ENCODE measurements at places on chromosomes 11 and 22.
A peak's percentile ranks its signal among the peaks of the same experiment; 100 is the strongest.

DNA sequence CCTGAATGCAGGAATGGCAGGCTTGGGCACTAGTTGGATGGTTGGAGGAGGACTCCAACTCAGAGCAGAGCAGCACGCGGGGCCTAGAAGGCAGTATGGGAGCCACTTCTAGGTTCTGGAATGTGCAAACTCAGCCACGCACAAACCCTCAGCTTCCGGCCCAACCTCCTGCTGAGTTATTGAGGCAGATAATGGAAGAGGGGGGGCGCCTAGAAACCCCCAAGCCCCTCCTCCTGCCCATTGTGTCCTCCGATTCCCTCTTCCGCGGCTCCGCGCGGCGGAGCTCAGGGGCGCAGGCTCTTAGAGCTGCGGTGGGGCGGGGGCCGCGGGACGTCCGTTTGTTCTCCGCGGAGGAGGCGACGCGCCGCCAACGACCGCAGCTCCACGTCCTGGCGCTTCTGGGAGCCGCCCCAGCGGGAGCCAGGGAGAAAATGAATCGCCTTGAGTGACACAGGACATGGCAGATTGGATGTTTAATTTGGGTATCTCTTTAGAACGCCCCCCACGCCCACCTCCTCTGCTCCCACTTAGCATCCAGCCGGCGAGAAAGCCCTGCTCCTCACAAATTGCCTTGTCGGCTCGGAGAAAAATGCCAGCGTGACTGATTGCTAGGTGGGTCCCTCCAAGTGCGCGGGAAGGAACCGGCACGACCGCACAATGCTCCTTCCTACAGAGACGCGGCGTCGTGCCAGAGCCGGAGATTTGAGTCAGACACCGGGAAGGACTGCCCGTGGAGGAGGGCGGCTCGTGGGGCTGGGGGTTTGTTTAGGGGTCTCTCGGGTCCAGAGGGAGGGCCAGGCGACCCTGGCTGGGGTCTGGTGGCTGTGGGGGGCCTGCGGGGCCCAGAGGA lies 144.6 kb downstream of the NECTIN1 start:
- no peak for DNase-seq

- no peak for DNase-seq
These were observed 866 bp downstream of the GP1BB start for GRCh38 chr22:19723983-19724827.

DNA sequence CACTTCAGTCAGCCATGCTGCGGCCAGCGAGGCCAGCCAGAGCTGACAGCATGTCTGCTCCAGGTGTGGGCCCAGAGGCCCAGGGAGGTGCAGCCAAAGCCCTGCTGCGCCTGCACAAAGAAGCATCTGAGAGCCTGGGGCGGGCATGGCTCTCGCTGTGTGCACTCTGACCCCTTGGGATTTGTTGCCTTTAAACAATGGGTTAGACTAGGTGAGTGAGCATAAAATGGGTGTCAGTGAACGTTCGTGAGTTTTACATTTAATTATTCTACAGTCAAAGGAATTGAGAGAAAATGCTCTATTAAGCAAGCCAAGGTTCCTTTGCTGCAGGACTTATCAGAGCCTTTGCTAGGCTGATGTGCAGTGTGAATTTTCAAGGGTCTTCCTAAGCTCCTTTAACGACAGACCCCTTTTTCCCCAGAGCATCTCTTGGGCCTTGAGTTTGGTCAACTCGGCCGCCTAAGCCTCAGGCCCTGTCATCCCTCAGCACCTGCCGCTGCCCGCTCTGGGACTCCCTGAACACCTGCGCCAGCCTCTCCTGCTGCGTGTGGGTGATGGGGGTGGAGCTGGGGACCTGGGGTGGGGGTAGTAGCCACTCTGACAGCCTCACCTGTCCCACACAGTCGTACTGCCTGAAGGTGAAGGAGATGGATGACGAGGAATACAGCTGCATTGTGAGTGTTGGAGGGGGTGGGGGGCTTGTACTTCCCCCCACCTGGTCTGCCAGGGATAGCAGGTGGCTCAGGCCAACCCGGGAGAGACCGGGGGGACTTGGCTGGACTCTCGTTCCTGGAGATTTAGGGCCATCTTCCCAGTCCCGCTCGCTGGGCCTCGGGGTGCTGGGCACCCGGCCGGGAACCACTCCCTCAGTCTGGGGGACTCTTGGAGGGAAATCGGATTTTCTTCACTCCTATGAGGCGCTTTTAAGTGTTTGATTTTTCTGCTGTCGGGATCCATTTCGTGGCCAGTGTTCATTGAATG lies 10.5 kb downstream of the SLC16A8 start:
- DNase-seq: no peak

- DNase-seq: no peak
These were observed 290.0 kb upstream of the LARGE1 start for GRCh38 chr22:34210301-34210700.

- DNase-seq: no peak
These were observed 21.5 kb downstream of the BIRC2 start for GRCh38 chr11:102368472-102368871.

DNA sequence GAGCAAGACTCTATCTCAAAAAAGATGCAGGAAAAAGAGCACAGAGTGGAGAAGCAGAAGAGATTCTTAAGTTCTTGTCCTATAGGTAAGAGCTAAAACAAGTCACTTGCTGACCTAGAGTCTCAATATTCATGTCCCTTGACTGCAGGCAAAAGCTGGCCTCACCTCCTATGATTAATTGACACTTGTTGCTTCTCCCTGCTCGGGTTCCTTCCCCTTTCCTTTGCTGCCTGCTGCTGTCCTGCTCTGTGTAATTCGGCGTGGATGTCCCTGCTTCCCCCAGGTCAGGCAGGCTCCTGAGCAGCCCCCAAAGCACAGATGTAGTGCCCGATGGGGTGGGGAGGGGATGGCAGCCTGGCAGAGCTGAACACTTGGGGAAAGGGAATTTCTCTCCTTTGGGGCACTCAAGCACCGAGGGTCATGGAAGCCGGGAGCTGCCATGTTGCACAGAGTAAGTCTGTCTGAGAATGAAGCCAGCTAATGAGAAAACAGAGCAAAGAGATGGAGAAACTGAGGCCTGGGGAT lies 60.8 kb upstream of the NUP50 start:
- DNase-seq: no peak

DNA sequence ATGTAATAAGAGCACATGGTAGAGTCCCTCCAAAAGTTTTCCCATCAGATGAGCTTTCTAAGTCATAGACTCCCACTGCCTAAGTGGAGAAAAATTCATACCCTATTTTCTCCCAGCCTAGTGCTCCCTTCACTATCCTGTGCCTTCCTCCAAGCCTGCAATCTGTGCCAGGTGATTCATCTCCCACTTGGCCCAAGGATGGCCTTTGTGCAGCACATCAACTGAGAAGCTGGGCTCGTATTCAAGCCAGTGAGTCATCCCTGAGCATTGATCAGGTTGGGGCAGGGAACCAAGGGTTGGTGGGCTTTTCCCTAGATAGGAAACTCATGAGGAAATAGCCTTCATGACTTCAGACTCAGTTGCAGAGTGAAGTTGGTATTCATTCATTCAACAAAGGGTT lies 64.6 kb downstream of the PANX1 start:
- DNase-seq: no peak

DNA sequence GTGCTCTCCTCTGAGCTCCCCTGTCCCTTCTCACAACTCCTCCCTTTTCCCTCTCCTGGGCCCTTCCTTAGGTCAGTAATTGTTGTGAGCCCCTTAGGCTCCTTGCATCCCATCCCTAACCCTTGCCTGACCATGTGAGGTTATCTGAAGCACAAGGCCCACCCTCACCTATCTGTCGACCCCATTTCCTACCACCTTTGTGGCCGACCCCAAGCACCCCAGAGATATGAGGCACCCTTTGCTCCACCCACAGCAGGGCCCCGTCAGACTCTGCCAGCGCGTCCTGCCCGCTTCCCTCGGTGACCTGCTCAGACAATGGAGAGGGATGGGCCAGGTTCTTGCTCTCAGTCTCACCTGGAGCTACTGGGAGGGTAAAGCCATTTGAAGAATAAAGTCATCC lies 1.3 kb downstream of the GNG3 start:
- DNase-seq: peak; percentile 19

DNA sequence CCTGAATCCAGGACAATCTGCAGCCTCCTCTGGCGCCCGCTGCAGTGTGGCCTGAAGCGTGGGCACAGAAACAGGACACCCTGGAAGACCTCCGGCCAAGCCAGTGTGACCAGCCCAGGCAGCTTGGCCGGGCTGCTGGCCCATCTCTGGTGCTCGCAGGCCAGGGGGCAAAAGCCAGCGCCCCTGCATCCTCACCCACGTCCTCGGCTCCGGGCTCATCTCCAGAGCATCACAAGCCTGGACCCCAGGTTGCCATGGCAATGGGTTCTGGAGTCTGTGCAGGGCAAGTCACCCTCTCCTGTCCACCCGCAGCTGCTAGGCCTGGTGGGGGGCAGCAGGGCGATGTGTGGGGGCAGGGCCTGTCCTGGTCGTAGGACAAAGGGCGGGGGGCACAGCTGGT lies 9.3 kb upstream of the PDGFB start:
- DNase-seq: no peak

DNA sequence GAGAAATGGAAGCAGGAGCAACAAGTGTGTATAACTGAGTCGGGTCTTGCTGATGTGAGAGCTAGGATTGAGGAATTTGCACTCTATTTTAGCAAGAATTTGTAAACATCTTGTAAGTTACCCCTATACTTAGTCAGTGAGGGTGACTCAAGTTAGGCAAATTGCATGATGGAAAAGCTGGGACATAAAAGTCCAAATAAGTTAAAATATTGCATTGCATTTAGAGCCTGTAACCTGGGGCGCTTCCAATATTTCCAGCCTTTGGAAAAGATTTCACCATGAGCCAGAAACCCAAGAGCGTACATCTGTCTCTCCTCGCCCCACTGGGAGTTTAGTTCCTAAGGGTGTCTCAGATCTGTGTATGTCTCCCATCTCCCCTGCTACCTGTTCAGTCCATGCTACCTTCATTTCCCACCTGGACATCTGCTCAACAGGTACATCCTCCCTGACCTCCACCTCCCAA lies 37.0 kb upstream of the ACCSL start:
- DNase-seq: no peak

- no peak for DNase-seq
These were observed 87.0 kb downstream of the PIWIL4 start for GRCh38 chr11:94654201-94654600.

DNA sequence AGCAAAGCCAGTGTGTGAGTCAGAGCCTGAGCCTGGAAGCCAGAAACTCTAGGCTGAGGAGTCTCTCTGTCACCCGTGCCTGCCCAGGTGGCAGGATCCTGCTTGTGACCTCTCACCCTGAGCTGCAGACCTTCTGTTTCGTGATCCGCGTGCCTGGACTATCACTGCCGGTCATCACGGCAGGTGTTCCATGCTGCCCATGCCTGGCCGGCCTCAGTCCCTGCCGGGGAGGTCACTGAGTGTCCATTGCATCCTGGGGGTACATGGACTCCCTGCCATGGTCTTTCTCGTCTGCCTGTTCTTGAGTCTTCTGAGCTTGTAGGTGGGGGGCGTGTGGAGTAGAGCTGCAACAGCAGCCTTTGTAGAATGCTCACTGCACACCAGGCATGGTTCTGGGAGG lies 1032.4 kb downstream of the TBC1D22A start:
- no peak for DNase-seq

DNA sequence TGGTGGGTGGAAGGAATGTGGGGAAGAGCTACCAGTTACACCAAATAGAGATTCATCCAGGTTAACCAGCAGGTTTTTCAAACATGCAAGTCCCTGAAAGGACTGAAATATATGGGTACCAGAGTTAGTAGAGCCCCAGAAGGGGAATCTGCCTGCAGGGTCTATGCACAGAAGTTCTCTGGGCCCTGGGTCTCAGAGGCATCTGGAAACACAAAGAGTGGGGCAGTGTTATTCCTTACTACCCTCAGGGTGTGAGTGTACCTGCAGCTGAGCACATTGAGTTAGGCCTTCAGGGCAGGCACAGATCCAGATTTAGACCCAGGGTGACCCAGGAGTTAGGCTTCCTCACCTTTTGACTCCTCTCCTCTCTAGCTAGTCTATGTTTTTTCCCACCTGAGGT lies 43.9 kb upstream of the SWAP70 start:
- DNase-seq: no peak

DNA sequence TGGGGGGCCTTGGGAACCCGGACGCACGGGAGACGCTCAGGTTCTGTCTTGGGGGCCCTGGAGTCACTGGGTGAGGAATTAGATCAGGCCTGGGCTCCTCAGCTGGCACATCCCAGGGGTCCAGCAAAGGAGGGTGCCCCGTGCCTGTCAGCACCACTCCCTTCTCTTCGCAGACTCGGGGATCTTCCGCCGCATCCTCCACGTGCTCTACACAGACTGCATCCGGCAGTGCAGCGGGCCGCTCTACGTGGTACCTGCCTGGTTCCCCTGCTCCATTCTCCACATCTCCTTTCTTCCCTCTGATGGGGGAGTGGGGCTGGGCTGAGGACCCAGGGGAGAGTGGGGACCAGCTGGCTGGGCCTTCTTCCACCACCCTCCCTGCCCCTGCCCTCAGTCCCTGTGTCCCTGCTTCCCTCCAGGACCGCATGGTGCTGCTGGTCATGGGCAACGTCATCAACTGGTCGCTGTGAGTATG lies 6.7 kb upstream of the TAGLN start:
- no peak for DNase-seq

GRCh38 chr11:13291800-13292199 lies 14.2 kb downstream of the BMAL1 start:
- DNase-seq: no peak

- no peak for DNase-seq
These were observed 17.3 kb downstream of the TSPO start for GRCh38 chr22:43168471-43169309.

- DNase-seq: no peak
These were observed 1.3 kb downstream of the HIRA start for GRCh38 chr22:19429950-19430889.

DNA sequence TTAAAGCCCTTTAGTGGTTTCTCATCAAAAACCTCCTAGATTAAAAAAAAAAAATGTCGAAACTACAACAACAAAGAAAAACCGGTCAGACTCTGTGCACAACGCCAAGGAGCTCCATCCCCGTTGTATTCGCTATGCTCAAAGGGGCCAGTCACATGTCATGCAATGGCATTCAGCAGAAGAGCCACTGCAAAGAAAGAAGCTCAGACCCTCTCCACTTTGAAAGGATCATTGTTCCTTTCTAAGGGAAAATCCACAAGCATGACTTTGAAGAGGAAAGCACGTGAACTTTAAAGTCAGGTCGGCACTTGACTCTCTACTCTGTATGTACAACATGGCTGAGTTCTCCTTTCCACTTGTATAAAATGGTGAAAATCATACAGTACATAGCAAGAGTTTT lies 655.6 kb downstream of the ETS1 start:
- DNase-seq: no peak

DNA sequence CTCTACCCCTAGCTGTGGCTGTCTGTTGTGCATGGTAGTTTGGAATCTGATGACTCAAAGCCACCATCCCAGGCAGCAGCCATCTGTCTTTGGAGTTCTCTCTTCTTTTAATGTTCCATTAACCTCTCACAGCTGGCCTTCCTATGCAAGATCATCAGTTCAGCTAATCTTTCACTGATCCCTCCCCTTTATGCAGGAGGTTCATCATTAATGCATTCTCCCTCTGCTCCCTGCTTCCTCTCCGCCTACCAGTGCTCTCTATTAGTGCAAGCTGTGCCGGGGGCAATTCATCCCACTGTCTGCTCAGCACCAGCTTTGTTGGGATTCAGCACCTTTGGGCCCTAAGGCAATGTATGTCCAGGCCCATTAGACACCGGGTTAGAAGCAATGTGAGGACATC lies 413.0 kb upstream of the LRRC4C start:
- DNase-seq: no peak
